Activated CD8-positive, alpha-beta memory T cell treated with anti-CD3 and anti-CD28 coated beads, Interleukin-2, amount 50 U/mL, for 48 hours (primary cell): ENCODE measurements at places on chromosomes 16 and 17.

GRCh38 chr17:27380551-27380950, 75.7 kb upstream of the KSR1 start:
- DNase-seq = no peak

GRCh38 chr16:51146256-51146924, 4.7 kb downstream of the SALL1 start:
- DNase-seq = no peak

DNA sequence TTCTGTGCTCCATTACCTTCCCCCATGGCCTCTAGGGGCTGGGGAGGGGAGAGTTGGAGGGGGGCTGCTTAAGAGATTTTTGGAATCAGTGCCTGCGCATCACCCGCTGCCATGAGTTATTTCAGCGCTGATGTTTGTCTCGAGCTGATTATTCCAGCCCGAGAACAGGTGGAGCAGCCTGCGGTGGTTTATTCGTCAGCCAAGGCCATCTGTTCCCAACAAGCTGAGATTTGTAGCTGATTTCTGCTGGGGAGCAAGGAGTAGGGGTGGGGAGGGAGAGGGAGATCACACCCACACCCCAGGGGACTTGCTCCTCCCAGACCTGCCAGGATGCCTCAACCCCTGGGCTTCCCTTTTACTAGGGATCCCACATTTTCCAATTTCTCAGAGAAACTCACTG, 23.1 kb downstream of the PIPOX start:
- DNase-seq = no peak

DNA sequence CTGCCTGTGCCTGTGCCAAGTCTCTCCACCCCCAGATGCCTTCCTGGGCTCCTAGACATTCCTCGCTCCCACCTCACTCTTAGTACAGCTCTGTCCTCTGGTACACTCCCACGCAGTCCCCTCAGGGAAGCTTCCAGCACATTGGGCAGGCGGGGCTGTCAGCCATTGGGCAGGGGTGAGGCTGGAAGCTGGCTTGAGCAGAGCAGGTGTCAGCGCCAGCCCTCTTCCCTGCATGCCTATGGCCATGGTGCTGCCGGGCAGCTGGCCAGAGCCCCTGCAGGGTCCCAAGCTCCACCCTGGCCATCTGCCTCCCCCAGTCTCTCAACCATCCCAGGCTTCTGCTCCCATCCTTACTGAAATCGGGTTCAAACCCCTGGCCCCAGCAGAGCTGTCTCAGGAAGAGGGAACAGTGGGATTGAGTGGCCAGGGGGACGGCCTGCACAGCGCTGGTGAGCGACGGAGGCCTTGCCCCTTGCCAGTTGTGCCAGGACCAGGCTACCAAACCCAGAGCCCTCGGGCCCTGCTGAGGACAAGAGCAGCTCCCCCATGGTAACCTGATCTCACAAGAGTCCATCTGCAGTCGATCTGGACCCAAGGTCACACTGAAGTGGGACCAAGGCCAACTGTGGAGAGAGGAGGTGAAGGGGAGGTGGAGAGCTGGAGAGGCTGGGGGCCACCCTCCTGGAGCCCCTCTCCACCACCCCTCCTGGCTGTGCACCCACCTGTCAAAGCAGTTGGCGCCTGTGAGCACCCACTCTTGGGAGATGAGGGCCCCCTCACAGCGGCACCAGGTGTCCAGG, 2.4 kb upstream of the B9D1 start:
- no peak for DNase-seq

- peak; percentile 67 for DNase-seq
These were observed 12.7 kb upstream of the ARHGAP23 start for GRCh38 chr17:38415250-38416194.

GRCh38 chr16:31386157-31386984, 6.8 kb upstream of the ITGAD start:
- DNase-seq = no peak

DNA sequence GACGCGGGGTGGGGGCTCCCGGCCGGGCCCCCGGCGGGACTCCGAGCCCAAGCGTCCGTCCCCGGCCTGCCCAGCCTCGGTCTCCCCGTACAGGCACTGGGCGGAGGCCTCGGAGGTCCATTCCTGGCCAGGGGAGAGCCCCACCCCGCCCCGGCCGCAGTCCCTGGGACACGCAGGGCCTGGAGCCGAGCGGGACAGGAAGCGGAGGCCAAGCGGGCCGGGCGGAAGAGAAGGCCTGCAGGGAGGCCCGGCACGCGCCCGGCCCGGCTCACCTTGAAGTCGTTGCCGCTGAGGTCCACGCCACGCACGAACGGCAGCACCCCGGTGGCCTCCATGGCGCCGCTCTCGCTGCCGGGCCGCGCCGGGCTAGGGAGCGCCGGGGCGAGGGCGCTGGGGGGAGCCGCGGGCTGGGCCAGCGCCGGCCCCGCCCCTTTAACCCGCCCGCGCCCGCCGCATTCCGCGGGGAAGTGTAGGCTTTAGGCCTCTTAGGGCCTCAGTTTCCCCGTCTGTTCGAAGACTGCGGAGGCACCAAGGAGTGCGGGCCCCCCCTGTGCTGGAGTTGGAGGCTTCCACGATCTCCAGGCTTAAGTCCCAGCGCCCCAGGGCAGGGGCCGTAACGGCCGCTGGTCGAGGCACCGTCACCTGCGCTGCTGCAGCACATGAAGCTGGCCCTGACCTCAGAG, at the start of gene FLII:
TSS of gene FLII (minus strand) at position 383 of the 683 bp plus-strand sequence. CDS start at position 335, 48 bp downstream.
- peak; percentile 81 for DNase-seq

GRCh38 chr16:89115216-89115861, 21.7 kb downstream of the ACSF3 start:
- peak; percentile 87 for DNase-seq

DNA sequence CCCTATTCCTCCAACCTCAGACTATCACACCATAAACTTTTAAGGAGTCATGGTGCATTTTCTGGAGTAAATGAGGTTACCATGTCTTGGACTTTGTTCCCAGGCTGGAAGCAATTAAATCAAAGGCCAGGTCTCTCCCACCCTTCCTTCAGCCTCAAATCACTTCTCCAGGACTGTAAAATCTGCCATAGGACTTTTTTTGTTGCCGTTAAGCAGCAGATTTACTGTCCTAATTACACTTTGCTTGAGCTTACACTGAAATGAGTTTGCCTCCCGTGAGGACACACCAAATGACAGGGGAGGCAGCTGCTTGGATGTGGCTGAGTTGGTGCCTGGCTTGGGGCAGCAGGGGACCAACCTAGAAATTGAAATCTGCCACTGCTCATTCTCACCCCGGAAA, 14.7 kb downstream of the DCAKD start:
- DNase-seq = no peak

GRCh38 chr17:16215002-16215272, 397 bp downstream of the NCOR1 start:
- no peak for DNase-seq

DNA sequence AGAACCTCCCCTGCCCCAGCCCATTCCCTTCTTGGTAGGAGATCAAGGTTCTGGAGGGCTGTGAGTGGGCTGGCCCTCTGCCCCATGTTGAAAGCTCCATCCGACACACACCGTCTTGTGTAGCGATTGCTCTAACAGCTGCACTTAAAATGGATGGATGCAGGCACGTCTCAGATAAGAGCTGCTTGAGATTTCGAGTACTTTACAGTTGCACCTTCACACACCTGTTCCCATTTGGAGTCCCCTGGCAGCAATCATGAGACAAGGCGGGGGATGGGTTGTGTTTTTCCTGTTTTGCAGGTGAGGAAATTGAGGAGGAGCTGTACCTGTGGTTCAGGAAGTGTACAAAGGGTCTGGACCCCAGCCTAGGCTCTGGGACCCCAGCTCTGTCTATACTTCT, 25.6 kb upstream of the TAC4 start:
- DNase-seq = no peak

GRCh38 chr16:49630783-49631182, 225.1 kb downstream of the ZNF423 start:
- no peak for DNase-seq

DNA sequence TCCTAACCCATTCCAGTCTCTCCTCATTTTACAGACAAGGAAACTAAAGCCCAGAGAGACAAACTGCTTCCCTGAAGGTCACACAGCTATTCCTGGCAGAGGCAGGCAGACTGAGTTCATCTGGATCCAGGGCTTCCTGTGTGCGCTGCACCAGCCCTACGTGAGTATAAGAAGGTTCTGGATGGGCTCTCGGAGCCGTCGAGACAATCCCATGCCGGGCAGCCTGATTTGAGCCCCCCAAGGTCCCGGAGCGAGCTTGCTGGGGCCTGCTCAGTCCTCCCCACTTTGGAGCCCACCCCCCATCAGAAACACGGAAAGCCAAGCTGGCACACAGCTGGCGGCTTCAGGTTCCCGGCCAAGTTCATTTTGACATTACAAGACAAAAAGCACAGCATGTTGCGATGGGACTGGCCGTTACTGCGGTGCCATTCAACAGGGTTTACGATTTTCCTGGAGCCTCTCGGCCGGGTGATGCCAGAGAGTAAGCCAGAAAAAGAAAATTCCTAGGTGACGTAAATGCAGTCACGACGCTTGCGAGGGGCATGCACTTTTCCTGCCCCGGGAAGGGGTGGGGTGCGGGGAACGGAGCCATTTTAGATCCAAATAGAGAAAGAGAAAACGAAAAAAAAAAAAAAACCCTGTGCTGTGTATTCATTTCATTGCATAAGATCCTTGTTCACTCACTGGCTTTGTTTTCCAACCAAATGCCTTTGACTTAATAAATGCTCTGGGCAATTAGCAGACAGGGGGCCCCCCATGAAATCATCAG, 167.1 kb upstream of the FOXF1 start:
- no peak for DNase-seq

DNA sequence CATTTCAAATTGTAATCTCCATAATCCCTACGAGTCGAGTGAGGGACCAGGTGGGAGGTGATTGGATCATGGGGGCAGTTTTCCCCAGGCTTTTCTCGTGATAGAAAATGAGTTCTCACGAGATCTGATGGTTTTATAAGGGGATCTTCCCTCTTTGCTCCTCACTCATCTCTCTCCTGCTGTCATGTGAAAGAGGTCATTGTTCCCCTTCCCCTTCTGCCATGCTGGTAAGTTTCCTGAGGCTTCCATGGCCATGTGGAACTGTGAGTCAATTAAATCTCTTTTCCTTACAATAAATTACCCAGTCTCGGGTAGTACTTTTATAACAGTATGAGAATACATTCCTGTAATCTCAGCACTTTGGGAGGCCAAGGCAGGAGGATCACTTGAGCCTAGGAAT, 76.7 kb upstream of the MARCHF10 start:
- no peak for DNase-seq

DNA sequence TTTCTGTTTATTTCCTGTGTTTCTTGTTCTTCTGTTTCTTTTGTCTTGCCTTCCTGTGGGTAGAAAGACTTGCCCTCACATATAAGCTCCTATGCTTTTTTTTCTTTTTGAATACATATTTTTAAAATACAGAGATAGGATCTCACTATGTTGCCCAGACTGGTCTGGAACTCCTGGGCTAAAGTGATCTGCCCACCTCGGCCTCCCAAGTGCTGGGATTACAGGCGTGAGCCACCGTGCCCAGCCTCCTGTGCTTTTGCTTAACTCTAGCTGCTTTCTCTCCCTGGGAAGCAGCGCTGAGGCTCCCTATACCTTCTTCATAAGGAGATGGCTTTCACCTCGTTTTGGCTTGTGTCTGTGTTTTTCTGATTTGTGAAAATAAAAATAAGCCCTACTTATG, 93.4 kb upstream of the FA2H start:
- DNase-seq = no peak

DNA sequence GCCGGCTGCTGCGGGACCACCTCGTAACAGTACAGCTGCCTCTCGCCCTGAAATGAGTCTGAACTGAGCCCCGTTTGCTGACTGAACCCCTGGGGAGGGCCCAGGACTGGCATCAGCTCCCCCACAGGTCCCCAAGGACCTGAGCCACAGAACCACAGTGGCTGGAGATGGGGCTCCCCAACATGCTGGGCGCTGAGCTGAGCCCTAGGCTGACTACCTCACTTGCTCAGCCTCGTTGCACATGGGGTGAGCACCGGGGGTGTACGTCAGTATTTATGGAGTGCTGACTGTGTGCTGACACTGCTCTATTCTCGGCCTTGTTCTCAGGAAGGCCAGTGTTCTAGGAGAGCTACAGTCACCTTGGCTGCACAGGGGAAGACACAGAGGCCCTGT, 6.6 kb upstream of the VASN start:
- no peak for DNase-seq

GRCh38 chr17:72751746-72752145, 340.7 kb downstream of the SLC39A11 start:
- no peak for DNase-seq

DNA sequence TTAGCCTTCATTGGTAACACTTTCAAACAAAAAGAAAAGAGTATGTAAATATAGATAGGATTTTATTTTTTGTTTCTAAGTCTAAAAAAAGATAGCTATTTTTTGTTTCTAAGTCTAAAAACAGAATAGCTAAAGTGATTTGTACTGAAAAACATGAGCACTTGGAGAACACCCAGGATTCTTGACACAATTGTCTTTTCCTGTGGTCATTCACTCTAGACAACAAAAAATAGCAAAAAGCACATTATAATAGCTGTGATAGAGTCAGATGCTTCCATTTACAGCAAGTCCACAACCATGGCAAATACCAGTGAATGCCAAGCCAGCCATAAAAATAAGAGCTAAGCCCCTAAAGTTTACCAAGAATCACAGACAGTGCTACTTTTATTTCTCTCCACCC, 36.7 kb downstream of the SKAP1 start:
- no peak for DNase-seq

- no peak for DNase-seq
These were observed 19.2 kb upstream of the SMIM5 start for GRCh38 chr17:75614006-75614405.

- DNase-seq = no peak
These were observed 63.9 kb upstream of the CNEP1R1 start for GRCh38 chr16:49961089-49961488.

DNA sequence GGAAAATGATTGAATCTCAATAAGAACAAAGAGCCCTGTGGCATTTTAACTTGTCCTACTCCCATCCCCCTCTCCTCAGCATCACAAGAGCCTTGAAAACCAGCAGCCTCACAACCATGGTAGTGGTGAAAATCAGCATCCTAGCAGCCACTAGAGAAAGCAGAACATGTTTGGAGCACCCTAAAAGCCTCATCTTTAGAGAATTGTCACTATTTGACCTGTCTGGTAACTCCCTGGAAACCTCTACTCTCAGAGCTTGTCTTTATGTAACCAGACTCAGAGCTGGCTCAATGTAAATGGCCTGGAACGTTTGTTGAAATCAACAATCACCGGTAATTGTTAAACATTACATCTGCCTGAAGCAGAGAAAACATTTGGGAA, 70.8 kb downstream of the MMD start:
- no peak for DNase-seq

DNA sequence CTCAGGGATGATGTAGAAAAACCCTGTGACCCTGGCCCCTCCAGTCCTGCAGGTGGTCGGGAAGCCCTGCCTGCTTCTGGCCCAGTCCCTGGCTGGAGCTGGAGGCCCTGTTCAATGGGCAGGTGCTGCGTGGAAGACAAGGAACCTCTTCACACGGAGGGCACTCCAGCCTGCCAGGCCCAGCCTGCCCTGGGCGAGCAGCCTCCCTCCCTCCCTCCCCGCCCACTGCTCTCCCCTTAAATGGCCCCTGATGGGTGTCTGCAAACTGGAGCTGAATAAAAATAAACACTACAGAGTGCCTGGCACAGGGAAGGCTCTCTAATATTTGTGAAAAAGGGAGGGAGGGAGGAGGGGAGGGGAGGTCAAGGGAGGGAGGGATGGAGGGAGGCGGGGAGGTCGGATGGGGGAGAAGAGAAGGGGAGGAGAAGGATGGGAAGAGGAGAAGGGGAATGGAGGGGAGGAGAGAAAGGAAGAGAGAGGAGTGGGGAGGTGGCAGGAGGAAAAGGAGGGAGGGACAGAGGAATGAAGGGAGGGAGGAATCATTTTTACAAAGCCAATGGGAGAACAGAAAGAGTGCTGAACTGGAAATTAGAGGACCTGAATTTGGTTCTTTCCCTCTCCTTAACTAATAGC, 222.8 kb upstream of the TNRC6C start:
- no peak for DNase-seq
